ENCODE measurements at places on chromosomes 2 and 18.

DNA sequence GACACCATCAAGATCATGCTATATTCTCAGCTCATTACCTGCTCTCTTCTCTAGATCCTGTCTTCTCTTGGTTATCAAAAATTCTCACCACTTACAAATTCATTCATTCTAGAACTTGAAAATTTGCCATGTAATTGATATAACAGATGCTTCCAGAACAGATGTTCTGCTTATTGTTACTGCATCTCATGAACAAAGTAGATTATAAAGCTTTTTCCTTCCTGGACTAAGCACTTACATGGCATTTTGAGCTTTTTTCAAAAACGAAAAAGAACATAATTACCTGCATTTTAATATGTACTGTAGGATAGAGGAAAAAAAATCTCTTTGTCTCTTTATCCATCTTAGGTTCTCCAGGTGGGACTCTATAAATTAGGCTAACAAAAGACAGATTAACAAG is 79.6 kb upstream of the CREB1 start:
- DNase-seq = no peak

DNA sequence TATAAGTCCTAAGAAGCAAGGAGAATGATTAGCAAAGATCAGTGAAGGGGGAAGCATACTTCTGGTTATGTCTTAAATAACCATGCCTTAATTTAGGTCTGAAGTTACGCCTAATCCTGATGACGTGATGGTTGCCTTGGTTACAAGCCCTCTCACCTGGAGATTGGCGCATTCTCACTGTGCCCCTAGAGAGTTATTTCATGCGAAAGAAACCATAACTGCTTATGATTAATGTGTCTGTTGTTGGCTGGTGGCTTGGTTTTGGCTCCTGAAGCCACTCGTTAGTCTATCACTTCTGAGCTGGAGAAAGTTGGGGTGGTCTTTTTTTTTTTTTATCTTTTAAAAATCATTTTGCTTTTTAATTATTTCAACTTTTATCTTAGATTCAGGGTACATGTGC is 47.0 kb downstream of the TNFRSF11A start:
- DNase-seq = no peak

- DNase-seq = no peak
These were observed 71.2 kb downstream of the CTAGE1 start for GRCh38 chr18:22346401-22346952.

- DNase-seq = no peak
These were observed 205.1 kb upstream of the DPP10 start for GRCh38 chr2:114237331-114237730.

DNA sequence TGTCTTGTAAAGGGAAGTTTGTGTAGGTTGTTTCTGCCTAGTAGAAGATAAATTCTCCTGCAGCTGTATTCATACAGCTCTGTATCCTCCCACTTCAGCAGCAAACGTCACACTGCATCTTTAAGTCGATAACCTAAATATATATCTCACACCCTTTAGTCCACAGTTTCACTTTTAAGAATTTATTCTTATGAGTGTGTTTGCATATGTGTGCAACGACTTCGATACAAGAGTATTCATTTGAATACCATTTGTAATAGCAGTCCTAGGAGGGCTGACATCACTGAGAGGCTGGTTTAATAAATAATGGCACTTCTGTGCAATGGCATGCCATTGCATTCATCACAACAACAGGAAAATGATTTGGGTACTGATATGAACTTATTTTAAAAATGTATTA is 63.8 kb upstream of the MSH6 start:
- no peak for DNase-seq

- no peak for DNase-seq
These were observed 91.0 kb downstream of the ICA1L start for GRCh38 chr2:202780514-202781021.

DNA sequence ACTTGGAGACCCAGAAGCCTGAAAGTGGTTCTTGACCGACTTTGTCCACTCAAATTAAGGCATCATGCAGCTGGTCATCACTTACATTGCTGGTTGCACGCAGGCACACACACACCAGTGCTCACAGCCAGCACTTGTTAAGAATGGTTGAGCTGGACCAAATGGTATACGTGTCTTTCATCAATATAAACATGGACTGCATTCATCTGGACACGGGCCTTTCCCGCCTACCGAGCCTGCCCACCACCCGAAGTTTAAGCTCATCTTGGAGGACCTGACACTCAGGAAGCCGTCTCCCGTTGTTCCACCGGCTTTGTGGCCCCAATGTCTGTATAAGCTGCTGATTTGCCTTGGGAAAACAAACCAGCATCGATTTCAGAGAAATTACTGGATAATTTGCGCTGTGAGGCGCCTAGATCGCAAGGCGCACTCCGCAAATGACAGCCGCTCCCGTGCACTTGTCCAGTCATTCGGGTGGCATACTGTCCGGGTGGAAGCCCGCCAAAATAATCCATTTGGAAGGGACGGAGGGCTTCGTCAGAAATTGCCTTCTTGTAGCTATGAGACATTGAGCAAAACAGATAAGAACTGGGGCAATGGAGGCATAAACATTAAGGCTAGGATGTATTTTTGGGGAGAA is 40.1 kb upstream of the AKAIN1 start:
- DNase-seq = no peak

DNA sequence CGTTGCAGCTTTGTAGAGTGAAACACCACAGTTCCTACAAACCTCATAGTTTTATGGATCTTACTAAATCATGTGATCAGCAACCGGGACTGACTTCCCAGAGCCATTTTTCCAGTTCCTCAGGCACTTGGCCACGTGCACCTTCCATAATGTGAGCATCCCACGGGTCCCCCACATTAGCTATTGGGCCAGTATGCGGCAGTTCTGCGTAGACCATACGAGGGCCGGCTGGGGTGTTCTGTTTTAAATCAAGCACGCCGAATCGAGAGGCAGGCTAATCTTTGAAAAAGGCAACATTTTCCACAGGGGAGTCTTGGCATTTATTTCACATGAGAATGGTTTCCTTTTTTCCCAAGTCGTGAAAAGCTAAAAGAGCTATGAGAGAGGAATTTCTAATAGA is 135.6 kb upstream of the CCDC195 start:
- DNase-seq = no peak

DNA sequence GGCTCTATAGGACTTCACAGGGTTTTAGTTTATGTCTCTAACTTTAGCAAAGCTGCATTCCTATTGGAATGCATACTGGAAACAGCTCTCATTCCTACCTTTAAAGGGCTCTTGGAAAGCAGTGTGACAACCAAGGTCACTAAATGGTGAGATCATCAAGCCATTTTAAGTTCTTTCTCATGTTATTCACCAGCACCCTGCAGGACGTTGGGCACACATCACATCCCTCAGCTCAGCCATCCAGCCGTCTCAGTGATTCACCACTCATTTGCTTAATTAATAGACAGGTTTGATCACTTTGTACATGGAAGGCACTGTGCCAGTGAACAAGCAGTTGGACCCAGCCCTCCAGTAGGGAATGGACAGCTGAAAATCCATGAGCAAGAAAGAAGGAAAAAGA is 32.2 kb upstream of the RBM44 start:
- DNase-seq = no peak

GRCh38 chr18:9696112-9696511 is 12.0 kb upstream of the RAB31 start:
- no peak for DNase-seq

DNA sequence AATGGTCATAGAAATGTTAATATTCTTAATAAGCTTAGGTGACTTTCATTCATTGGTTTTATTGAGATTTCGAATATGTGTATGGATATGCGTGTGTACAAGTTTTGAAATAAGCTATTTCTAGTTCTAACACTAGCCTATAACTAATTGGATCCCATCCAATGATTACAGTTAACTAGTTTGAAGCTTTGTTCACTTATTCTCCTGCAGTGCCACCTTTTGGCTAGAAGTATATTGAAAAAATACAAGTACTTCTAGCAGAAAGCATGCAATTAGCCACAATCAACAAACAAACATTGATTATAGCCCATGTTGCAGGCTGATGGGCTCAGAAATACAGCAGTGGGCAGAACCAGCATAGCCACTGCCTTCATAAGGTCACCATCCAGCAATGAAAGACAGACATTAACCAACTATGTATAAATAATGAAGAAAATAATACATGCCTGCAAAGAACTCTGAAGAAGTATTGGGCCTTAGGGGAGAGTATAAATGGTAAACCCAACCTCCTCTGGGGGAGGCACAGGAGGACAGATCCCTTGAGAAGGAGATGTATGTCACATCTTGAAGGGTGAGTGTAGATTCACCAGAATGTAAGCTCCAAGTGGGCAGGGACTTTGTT is 5.1 kb upstream of the PIEZO2 start:
- DNase-seq = no peak

DNA sequence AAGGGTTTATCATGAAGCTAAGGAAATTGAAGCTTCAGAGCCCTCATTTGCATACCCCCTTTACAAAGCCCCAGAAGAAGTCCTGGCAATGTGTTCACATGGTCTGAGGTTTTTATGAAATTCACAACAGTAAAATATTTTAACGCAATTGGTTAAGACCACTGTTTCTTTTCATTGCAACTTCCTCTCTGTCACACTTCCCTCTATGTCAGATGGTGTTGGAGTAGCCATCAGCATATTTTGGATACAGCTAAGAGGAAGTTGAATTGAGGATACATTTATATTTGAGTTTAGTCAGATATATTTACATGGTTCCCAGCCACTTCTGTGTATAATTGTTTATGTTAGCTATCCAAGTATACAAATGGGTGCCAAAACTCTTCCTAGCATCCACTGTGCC is 170.0 kb downstream of the TXNL1 start:
- DNase-seq = no peak

GRCh38 chr2:207337234-207338219 is 171.8 kb upstream of the KLF7 start:
- no peak for DNase-seq

DNA sequence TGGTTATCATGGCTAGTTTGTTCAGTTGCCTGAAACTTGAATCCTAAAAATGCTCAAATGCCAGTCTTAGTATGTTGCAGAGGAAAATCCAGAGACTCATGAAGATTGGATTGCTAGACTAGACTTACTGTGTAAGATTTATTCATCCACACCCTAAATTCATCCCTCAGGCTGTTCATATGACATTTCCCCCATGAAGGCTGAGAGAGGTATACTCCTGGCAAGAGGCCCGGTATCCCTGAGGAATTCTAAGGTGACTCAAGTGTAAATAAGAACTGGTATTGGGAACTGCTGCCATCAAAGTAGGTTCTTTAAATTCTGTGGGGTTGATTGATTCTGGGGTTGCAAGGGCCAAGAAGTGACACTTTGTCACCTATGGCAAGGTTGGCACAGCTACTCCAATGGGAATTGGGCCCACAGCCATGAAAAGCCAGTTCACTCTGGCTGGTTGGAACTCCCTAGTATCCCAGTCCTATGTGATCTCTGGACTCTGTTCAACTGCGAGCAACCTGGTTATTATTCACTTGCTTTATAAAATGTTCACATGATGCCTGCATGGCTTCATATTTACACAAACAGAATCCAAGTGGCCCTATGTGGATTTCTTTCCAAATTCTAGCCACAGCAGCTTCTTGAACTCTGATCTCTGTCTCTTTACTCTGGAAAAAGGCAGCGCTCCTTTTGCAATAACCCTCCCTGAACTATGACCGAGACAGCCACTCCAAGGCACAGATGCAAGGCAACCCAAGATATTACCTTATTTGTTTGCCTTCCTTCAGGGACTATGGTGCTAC is 429.1 kb downstream of the CBLN2 start:
- DNase-seq = no peak

DNA sequence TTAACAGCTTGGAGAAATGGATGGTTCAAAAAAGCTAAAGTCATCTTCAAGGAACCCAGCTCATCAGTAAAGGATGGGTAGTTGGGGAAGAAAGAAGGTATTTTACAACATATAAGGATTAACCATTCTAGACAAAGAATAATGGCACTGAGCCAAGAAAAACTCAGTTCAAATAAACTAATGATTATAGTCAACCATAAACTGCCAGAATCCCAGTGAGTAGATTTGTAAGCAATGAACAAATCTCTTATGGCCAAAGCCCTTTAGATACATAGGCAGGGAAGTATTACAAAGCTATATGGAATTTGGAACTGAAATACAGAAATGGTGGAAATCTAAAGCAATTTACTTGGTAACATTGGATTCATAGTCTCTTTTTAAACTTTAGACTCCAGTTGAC is 92.4 kb upstream of the ZFP36L2 start:
- DNase-seq = no peak

DNA sequence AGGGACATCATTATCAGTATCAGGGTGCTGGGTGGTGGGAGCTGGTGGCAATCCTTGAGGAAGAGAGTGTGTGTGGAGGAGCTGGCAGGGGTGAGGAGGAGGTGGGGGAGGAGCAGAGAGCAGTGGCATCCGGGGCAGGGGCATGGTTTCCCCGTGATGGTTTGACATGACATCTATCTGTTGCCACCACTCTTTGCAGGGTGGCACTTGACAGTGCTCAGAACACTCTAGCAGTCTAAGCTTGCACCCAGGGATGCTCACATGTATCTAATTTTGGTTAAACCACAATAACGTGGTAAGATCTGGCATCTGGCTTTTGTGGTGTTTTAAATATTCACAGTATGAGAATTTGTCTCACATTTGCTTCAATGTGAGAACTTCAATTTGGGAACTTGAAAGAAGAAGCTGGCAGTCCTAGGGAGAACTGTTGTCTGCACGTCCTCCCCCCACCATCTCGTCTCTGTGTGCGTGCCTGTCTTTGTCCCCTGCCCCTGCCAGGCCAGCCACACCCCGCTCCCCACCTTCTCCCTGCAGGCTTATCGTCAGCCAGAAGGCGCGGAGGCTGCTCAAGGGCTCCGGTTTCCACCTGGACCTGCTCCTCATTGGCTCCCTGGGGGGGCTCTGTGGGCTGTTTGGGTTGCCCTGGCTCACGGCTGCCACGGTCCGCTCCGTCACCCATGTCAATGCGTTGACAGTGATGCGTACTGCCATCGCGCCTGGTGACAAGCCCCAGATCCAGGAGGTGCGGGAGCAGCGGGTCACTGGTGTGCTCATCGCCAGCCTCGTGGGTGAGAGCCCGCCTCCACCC is 11.7 kb downstream of the SLC4A3 start:
- DNase-seq = no peak

DNA sequence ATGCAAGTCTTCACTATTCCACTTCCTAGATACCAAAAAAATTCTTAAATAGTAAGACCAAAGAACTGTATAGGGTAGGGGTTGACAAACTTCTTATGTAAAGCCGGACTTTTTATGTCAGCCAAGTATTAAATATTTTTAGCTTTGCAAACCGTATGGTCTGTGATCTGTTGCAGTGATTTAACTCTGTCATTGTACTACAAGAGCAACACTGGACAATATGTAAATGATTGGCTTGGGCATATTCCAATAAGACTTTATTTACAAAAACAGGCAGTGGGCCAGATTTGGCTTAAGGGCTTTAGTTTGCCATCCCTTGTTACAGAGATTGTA is 48.0 kb downstream of the MGAT5 start:
- no peak for DNase-seq

GRCh38 chr18:69895066-69896047 is 52.3 kb downstream of the CD226 start:
- no peak for DNase-seq

GRCh38 chr2:83874712-83875430 is 584.2 kb downstream of the SUCLG1 start:
- DNase-seq = no peak
